ENCODE measurements at places on chromosomes 12 and 14.

GRCh38 chr12:57611108-57611826 is at the start of gene ARHGEF25:
Gene ARHGEF25, plus strand, starts transcription at chr12:57611435. Its CDS starts 460 bp downstream, at chr12:57611895.
- no peak for DNase-seq

DNA sequence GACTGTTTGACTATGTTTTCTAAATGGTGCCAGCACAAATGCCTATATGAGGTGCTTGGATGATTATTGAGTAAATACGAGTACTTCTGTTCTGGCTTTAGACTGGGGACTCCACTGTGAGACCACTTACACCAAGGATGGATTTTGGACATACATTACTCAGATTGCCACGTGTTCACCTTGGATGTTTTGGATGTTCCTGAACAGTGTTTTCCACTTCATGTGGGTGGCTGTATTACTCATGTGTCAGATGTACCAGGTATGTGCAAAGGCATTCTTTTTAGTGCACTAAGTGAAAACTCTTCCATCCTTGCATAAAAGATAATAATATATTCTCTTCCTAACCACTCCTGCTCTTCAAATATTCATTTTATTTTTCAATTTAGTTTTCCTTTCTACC is 30.7 kb downstream of the CSRP2 start:
- no peak for DNase-seq

DNA sequence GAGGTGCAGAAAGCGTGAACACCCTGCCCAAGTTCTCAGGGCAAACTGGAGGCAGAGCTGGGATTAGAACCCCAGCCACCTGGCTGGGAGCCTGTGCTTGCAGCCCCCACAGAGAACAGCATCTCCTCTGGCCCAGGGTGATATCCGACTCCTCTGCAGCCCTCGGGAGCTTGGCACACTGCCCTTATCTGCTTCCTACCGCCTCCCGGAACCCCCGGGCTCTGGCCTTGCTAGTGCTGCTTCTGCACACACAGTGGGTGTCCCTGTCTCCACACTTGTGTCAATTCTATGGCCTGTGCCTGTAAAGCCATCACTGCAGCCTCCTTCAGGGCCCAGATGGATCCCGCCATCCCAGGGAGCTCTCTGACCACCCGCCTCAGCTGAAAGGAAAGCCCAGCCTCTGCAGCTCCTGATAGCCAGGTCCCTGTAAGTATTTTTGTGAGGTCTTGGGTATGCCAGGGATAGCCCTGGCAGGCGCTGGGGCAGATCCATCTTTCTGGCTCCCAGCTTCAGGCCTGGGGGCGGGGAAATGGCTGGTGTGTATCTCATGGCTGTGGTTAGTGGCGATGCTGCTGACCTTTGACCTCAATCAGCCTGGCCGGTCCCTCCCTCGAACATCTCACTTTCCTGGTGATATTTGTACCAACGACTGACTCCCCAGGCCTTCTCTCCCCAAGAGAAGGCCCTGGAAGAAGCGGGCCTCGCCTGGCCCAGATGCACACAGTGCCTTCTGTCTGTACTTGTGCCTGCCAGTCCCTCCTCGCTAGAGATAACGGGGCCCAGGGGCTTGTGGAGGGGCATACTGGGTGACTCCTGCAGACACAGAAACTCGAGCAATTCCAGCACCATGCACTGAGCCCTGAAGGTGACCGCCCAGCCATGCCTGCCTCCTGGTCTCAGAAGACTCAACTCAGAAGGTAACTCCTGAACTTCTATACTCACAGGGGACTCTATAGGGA is 183.8 kb downstream of the CALM1 start:
- no peak for DNase-seq

GRCh38 chr14:70094631-70095030 is 94.1 kb downstream of the SLC8A3 start:
- no peak for DNase-seq

GRCh38 chr12:87266305-87266704 is 762.9 kb downstream of the C12orf50 start:
- no peak for DNase-seq

DNA sequence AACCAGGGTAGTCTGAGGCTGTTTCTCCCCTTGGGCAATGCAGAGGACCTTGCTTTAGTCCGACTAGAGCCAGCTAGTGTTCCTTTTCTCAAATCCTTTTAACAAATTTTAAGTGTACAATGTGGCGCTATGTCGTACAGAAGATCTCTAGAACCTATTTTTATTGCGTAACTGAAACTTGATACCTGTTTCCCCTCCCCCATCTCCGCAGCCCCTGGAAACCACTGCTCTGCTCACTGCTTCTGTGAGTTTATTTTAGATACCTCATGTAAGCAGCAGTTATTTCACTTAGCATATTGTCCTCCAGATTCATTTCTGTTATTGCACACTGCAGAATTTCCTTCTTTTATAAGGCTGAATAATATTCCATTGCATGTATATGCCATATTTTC is 1092.3 kb downstream of the AACS start:
- no peak for DNase-seq

GRCh38 chr14:54138354-54139038 is 181.9 kb upstream of the BMP4 start:
- no peak for DNase-seq

DNA sequence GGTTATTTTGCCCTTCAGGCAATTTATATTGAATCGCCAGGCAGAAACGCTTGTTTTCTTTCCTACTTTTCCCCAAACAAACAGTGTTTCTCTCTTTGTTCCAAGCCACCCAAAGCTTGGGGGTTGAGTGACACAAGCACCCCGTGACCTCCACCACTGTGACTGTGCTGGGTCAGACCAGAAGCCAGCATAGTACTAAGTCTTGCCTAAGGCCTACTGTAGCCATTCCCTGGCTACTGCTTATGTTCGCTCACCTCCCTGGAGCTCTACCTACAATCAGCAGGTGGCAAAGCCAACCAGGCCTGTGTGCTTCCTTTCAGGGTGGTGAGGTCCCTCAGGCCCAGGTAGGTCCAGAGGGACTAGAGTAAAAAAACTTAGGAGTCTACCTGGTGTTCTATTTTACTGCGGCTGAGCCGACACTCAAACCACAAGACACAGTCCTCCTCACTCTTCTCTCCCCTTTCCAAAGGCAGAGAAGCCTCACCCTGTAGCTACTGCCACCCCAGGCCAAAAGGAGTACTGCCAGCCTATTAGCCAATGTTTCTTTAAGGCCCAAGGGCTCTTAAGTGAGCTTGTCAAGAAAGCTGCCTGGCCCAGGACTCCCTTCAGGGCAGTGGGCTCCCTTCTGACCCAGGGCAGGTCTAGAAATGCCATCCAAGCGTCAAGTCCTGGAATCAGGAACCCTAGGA is 411.8 kb upstream of the MIS18BP1 start:
- no peak for DNase-seq

DNA sequence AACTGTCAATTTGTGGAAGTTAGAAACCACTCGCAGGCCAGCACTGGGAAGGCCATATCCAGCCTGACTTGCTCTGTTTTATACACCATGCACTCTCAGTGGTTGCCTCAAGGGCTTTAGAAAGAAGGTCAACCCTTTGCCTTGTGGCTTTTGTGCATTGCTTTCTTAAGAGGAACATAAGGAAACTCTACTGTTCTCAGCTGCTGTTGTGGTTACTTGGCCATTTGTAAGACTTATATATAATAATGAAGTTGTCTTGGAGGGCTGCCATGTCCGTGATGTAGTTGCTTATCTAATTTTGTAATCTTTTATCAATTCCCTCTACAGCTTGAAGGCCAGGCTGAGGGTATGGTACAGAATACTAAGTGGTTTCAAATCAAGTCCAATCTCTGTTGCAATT is 637.8 kb downstream of the DIO2 start:
- DNase-seq: no peak

DNA sequence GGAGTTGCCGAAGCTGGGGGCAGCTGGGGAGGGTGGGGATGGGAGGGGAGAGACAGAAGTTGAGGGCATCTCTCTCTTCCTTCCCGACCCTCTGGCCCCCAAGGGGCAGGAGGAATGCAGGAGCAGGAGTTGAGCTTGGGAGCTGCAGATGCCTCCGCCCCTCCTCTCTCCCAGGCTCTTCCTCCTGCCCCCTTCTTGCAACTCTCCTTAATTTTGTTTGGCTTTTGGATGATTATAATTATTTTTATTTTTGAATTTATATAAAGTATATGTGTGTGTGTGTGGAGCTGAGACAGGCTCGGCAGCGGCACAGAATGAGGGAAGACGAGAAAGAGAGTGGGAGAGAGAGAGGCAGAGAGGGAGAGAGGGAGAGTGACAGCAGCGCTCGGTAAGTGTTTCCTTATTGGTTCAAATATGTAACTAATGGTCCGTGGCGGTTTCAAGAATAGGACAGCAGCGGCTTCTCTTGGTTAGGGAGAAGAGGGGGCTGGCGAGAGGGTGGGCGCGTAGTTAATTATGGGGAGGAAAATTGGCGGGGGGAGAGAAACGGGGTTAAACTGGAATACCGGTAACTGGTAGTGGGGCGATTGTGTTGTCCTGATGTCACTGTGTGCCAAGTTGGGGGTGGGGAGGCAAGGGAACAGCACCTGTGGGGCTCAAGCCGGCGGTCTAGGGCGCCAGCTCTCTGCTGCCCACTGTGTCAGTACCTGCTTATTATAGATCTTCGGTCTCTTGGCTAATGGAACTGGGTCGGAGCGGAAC is 8.4 kb downstream of the HOXC8 start:
- no peak for DNase-seq

- no peak for DNase-seq
These were observed 3.6 kb upstream of the NPAS3 start for GRCh38 chr14:32934881-32935633.

- no peak for DNase-seq
These were observed 8.1 kb upstream of the GLRX5 start for GRCh38 chr14:95526483-95527386.

Data from activated T-helper 1 cell treated with anti-CD3 and anti-CD28 coated beads, Interleukin-2, amount 50 U/mL, for 16 hours (primary cell).